Omental fat pad (tissue), 4 donors: ENCODE measurements at places on chromosomes 13 and 19. TPM values are rescaled to one million over a fixed set of nuclear protein-coding genes. Genes with fewer than 3 reads are reported as not detected.

- no peak for DNase-seq
These were observed 65.4 kb downstream of the SPATA13 start for GRCh38 chr13:24225930-24226329.

- no peak for DNase-seq
These were observed 56.1 kb upstream of the ATXN8OS start for GRCh38 chr13:70051531-70051930.

C19orf12 gene
- total RNA-seq, result 147 TPM

CD22 gene
- total RNA-seq, result 1.3 TPM

GRCh38 chr13:107258599-107259187 is 690.8 kb upstream of the ARGLU1 start:
- DNase-seq, result no peak

GRCh38 chr13:53041968-53042516 is 13.4 kb downstream of the OLFM4 start:
- DNase-seq, result no peak

PCDH20 gene
- total RNA-seq, result 1.8 TPM

DNA sequence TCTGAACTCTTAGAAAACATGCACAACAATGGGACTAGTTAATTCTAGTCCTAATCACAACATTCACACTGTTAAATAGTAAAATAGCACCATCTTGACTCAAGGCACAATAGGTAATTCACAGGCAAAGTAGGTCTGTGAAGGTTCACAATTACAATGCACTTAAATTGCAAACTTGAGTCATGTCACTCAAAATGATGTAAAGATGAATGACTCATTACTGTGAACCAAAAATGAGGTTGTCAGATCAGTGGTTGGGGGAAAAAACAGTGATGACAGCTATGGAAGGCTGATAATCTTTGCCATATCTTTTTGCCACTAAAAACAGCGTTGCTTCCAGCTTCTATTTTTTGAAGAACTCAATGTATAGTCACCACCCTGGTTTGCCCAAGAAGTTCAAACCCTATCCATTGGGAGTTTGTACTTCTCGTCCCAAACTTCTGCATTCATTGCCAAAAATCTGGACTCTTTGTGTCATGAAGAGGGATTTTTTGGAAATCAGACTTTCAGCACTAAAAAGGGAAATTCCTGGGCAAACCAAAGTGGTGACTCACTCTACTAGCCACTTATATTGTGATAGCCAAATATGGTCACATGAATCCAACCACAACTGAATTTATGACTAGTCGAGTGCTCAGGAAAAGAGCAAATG is 200.9 kb upstream of the TMTC4 start:
- no peak for DNase-seq

- no peak for DNase-seq
These were observed 989 bp downstream of the NFILZ start for GRCh38 chr19:8631425-8631819.

FGF21 gene
- not detected for total RNA-seq

ZNF763 gene
- total RNA-seq, result 1.9 TPM
